ENCODE measurements at places on chromosomes 5 and 9.

GRCh38 chr5:90337449-90338052 is 72.0 kb downstream of the CETN3 start:
- no peak for DNase-seq

GRCh38 chr5:140664030-140664358 is 710 bp upstream of the WDR55 start:
- DNase-seq: no peak

DNA sequence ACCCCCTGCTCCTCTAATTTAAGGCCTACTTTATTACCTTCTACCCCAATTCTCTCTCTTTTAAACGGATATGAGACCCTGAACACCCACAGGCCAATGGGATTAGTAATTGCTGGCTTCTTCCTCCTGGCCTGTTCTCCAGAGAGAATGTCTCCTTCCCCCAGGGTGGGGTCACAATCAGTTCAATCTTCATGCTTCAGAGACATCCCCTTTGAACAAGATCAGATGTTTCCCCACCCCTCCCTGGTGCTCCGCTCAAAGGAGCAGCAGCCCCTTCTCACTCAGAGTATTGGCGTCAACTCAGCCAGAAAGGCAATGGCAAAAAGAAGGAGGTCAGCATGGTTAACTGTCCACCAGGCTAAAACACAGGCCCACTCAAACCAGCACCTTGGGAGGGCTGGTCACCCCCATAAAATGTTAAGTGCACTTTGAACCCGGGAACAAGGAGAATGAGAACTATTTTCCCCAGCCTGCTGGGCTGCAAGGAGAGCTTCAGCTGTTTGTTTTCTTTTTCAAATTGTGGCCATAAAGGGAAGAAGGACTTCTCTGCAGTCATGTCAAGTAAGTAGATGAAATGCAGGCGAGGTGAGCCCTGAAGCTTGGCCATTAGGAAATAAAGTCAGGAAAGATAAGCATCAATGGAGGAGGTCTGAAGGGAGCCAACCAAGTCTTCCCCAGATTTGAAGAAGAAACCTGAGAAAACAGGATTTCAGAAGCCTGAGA is 20.1 kb downstream of the LHFPL2 start:
- no peak for DNase-seq

DNA sequence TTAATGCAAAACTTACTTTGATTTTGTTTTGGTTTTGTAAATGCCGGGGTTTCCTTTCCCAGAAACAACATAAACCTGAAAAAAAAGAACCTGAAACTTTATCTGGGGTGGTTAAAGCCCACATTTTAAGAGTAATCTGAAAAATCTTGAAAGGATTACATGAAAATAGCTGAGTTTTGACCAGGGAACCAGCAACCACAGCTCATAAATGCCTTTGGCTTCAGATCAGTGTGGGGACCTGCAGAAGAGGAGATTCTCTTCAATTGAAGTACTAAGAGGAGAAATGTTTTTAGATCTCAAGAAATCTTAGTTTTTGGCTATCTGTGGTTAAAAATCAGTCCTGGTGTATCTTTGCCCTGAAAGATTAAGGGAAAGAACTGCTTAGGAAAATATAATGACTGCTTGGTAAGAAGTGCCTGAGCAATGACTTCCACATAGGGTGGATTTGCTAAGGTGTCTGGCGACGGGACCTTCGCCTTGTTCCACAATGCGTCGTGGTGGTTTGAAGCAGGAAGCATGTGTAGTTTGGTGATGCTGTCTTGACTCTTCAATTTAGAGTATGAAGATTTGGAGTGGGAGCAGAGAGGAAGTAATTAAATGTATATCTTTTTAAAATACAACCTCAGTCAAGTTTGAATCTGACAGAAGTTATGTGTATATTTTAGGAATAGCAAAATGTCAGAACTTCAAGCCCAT is 186.5 kb downstream of the MAN2A1 start:
- no peak for DNase-seq

DNA sequence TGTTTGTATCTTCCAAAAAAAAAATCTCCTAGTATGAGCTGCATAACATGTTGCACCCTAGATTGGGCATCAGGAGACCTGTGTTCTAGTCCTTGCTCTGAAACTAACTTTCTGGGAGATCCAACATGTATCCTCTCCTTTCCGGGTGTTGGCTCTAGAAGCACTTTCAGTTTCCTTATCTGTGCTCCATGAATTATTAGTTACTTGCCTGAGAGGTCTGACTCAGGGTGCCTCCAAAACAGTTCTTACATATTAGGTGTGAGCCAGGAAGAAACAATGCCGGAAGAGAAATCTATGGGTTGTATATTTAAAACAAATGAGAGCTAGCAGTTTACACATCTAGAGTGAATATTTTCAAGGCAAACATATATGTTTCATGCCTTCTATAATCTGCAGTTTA is 36.7 kb upstream of the SLC36A2 start:
- no peak for DNase-seq

DNA sequence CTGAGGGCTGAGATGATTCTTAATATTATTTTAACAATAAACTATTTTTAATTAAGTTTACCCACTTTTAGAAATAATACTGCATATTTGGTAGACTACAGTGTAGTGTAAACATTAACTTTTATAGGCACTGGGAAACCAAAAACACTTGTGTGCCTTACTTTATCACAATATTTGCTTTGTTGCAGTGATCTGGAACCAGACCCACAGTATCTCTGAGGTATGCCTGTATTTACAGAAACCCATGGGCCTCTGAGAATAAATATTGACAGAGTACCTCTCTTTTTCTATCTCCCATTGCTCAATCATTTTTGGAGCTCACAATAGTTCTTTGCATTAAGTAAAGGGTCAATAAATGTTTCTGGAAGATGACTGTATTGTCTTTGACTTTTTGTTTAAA is 73.3 kb downstream of the SLCO4C1 start:
- no peak for DNase-seq

- DNase-seq: no peak
Observed at GRCh38 chr5:149930043-149930748, 14.4 kb downstream of the PDE6A start.

DNA sequence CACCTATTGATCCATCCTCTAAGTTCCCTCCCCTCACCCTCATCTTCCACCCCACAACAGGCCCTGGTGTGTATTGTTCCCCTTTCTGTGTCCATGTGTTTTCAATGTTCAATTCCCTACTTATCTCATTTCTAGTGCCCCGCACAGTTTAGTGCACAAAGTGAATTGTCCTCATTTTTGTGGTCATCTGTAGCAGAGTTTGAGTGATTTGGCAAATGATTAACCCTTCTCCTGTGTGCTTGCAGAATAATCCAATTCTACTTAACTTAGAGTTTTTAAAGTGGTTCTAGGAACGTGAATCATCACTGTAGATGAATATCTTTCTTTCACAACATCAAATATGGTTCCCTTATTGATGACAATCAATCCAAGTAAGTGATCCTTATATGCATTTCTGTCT is 6.3 kb upstream of the HAPLN1 start:
- no peak for DNase-seq

GRCh38 chr5:133304707-133305216 is 252.9 kb downstream of the HSPA4 start:
- DNase-seq: no peak

DNA sequence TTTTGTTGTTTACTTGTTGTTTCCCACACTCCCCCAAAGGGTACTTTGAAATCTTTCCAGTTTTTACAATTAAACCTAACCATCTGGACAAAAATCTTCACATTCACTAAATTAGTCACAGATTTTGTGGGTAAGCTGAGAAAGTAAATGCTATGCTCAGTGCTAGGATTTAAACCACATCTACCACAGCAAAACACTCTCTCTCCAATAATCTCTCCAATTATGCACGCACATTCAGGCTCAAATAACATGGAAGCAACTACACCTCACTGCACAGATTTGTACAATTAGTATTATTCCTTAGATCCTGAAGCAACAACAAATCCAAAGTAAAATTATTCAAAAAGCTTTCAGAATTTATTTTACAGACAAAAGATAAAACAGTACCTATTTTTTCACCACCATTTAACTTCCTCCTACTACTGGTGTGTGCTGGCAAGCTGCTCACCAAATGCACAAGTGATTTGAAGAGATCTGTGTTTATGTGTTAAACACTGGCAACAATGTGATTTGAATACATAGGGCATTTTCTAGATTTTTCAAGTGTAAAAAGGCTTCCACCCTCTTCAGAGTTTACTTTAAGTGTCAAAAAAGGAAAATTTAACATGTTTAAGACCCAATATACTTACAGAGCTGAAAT is 16.6 kb downstream of the ZNF608 start:
- DNase-seq: no peak

DNA sequence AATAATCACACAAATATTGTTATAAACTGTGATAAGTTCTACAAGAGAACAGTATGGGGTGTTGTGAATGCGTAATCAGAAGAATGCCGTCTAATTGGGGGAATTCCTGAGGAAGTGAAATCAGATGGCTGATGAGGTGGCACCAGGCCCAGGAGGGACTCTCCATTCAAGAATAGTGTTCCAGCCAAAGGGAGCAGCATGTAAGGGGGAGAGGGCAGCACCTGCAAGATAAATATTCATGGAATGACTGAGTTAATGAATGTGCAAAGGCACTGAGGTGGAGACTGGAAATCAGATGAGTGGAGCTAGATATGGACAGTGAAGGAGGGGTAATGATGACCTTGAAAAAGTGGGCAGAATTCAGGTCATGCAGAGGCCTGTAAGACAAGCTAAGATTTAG is 250.6 kb downstream of the ARRDC3 start:
- DNase-seq: no peak

GRCh38 chr9:22373636-22374035 is 73.0 kb upstream of the DMRTA1 start:
- no peak for DNase-seq

DNA sequence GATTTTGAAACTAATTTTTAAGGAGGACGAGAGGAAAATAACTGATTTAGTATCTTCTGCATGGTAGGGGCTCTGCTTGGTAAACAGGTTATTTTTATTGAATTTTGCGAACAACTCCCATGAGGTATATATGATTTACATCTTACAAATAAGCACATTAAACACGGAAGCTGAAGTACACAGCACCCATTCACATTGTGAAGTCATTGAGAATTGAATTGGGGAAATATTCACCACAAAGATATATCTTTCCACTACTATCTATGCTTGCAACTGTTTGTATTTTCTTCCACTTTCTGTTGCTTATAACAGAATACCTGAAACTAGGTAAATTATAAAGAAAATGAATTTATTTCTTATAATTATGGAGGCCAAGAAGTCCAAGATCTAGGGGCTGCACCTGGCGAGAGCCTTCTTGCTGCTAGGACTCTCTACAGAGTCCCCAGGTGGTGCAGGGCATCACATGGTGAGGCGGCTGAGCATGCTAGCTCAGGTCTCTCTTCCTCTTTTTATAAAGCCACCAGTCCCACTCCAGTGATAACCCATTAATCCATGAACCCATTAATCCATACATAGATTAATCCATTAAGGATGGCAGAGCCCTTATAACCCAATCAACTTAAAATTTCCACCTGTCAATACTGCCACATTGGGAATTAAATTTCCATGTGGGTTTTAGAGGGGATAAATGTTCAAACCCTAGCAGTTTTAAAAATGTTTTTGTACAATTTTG is 79.0 kb upstream of the ZNF608 start:
- DNase-seq: no peak

GRCh38 chr5:82349652-82350051 is 71.5 kb upstream of the RPS23 start:
- no peak for DNase-seq

DNA sequence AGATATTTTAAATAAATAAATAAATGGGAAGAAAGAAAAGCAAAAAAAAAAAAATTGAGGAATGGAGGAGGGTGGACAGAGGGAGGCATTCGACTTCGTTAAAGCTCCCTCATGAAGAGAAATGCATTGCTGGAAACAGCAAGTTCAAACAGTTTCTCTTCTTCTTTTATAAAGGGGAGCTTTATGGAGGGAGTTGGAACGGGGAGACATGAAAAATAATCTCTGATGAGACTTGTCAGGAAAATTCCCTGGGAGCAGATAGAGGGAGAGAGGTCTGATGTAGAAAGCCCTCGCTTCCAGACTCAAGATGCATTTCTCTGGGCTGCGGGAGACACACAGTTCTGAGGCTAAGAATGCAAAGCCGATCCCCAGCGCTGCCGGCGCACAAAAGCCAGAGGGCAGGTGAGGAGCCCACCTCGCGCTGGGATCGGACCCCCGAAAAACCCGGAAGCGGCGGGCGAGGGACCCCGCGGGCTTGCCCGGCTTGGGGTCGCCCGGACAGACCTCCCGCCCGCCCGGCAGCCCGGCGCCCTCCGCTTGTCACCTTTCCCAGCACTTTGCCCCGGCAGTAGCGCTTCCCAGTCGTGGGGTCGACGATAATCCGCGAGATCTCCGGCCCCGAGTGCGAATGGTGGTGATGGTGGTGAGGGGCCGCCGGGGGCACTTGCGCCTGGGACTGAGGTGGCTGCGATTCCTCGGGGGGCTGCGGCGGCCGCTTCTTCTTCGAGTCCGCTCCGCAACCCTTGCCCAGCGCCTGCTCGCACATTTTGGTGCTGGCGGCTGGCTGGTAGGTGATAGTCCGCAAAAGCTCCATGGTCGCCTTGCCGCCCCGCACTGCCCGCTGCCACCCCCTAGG is 512 bp downstream of the PLK2 start:
- no peak for DNase-seq

DNA sequence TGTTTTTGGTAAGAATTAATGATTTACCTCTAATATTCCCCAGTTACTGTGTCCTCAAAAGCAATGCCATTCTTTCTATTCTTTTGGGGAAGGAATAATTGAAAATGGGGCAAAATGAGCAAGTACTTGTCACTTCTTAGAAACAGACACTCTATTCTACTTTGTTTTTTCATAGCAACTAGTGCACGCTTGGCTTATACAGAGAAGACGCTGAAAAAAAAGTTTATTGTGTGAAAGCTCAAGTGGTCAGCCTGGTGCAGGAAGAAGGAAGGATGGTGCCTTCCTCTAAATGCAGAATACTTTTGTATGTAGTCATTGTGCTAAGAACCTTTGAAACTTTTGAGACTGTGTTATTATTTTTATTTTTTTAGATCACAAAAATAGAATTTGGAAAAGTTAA is 29.6 kb downstream of the ANKDD1B start:
- DNase-seq: no peak

GRCh38 chr9:130300739-130301138 is 35.2 kb downstream of the HMCN2 start:
- DNase-seq: no peak

DNA sequence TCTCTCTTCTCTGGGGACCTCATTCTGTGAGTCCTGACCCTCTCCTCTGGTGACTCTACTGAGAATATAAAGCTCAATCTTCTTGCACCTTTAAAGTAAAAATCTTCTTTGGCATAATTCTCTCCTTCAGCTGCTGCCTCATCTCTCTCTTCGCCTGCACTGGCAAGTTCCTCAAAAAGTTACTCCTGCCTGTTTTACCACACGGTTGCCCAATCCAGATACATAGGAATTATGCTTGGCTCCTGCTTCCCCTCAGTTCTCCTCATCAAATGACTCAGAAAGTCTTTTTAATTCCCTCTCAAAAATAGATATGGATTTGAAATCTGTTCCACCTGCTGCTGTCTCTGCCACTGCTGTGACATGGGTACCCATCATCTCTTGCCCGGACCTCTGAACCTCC is 14.4 kb upstream of the HRCT1 start:
- no peak for DNase-seq

- no peak for DNase-seq
Observed at GRCh38 chr5:35263266-35263877, 33.1 kb upstream of the PRLR start.

- DNase-seq: no peak
Observed at GRCh38 chr9:121781145-121781548, 129.7 kb downstream of the DAB2IP start.

GRCh38 chr5:133205649-133206048 is 153.8 kb downstream of the HSPA4 start:
- no peak for DNase-seq

GRCh38 chr5:141848744-141849414 is 29.3 kb downstream of the PCDH1 start:
- no peak for DNase-seq

- no peak for DNase-seq
Observed at GRCh38 chr5:132469380-132470009, 21.1 kb downstream of the IRF1 start.

Data from GM04503 (cell line).